ENCODE measurements at places on chromosomes 5 and 9.

GRCh38 chr5:172503925-172504700 lies 49.8 kb upstream of the SH3PXD2B start:
- no peak for DNase-seq

DNA sequence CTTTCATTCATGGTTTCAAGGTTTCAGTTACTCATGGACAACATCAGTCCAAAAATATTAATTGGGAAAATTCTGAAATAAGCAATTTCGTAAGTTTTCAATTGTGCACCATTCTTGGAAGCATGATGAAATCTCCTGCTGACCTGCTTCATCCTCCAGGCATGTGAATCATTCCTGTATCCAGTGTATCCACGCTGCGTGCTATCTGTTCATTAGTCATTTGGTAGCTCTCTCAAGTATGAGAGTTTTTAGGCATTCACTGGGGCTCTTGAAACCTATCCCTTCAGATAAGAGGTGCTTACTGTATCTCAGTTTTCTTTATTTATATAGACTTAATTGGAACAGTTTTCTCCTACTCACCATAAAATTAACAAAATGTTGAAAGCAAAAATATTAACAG lies 293.0 kb downstream of the CDH12 start:
- no peak for DNase-seq

GRCh38 chr5:169906745-169907649 lies 73.3 kb downstream of the INSYN2B start:
- no peak for DNase-seq

GRCh38 chr9:109742776-109743348 lies 37.1 kb upstream of the PALM2AKAP2 start:
- DNase-seq: no peak

DNA sequence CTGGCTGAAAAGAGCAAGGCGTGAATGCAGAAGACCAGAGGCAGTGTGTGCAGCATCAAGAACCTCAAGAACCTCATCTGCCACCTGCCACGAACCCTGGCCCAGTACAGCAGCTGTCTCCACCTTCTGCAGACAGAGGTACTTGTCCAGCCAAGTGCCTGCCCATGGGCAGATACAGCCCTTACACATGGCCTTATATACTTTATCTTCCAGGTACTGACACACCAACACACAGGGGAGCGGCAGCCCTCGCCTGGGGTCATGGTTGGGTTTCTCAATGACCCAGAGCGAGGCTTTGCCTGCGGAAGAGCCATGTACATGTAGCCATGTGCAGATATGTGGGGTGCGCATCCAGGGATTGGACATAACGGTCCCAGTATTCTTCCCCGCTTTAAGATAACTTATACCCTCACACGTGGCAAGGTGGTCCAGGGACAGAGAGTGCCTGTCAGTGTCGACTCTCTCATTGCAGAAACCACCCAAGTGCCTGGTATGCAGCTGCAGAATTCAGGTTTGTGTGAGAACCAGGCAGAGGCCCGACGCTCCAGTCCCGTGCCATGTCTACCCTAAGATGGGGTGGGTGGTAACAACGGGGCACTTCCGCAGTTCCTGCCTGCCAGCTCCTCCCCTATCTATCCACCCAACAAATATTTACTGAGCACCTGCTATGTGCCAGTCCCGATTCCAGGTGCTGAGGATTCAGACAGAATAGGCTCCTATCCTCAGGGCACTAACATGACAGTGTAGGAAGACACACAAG lies 206.9 kb downstream of the FSTL4 start:
- DNase-seq: no peak

DNA sequence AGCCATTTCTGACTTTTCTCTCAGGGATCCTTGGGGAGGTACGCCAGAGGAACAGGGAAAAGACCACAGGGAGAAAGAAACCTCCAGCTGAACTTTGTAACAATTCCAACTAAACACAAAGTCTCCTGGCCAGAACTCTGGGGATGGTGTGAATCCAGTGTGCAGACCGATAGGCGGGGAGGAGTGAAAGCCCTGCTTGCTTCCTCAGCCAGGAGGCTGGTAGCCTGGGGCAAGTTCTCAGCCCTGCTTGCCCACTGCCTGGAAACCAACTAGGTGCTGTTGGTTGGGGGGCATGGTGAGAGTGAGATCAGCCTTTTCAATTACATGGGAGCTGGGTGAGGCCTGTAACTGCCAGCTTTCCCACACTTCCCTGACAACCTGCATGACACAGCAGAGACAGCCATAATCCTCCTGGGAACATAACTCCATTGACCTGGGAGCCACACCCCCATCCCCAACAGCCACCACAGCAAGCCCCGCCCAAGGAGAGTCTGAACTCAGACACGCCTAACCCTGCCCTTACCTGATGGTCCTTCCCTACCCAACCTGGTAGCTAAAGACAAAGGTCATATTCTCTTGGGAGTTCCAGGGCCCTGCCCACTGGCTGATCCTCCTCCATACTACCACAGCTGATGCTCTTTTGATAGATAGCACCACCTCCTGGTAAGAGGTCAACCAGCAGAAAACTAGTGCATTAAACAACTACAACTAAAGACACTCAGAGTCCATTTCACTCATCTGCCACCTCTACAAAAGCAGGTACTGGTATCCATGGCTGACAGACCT lies 100.1 kb upstream of the TNFAIP8 start:
- no peak for DNase-seq

DNA sequence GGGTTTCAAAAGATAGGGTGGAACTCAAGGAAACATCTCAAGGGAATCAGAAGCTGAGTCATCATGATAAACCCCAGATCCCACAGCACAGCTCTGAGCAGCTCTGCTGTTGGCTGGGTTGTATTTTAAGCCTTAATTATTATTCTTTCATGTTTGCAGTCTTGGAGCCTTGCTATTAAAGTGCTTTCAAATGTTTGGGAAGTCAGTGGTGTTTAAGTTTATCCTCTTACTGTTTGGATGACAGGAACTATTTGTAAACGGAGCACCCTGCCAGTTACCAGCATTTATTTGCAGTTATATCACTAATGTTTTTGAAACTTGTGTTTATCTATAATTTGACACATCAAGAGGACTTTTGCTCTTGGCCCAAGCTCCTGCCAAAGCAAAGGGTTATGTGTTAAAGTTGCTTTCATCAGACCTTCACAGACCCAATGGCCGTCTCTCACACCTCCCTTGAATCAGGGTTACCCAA lies 141.1 kb upstream of the SPDL1 start:
- no peak for DNase-seq

GRCh38 chr5:55692509-55692908 lies 19.6 kb downstream of the SLC38A9 start:
- no peak for DNase-seq

GRCh38 chr9:112554516-112554915 lies 67.9 kb downstream of the KIAA1958 start:
- DNase-seq: no peak

DNA sequence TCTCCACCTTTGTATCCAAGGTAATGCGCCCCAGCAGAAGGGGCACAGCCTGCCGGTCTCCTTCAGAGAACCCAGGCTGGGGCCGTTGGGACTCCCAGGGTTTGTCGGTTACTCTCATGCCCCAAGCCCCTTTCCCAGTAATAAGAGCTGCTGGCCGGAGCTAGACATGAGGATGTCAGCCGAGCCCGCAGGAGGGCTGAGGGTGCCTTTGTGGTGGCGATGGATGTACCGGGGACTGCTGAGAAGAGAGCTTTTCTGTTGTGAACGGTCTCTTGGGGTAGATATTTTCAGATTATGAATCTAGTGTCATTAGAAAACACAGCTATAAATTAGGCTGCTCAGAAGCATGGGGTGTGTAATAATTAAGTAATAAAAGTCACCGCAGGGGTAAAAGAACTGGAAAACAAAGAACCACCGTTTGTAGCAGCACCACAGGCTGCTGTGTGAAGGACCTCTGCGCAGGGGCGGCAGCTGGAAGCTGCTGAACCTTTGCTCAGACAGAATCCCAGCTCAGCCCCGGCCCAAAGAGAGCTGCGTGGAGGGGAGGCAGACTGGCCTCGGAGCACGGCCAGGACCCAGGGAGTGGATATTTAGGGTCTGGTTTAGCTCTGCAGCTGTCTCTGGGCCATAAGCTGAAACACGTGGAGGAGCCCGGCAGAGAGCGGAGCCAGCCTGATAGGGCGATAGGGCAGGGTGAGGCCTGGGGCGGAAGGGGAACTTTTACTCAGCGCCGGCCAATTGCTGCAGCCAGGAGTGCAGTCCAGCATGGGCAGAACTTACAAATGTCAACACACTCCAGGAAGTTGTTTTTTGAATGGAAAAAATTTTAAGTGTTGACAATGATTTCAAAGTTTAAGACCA lies 50.5 kb upstream of the BARHL1 start:
- no peak for DNase-seq
